ENCODE measurements at places on chromosomes 2 and 18. TPM values are rescaled to one million over a fixed set of nuclear protein-coding genes. Genes with fewer than 3 reads are reported as not detected.

Gene SEMA4C
- 18.0 TPM for total RNA-seq

Gene B3GNT7
- 20.1 TPM for total RNA-seq

Gene SLC5A7
- total RNA-seq: not detected

DNA sequence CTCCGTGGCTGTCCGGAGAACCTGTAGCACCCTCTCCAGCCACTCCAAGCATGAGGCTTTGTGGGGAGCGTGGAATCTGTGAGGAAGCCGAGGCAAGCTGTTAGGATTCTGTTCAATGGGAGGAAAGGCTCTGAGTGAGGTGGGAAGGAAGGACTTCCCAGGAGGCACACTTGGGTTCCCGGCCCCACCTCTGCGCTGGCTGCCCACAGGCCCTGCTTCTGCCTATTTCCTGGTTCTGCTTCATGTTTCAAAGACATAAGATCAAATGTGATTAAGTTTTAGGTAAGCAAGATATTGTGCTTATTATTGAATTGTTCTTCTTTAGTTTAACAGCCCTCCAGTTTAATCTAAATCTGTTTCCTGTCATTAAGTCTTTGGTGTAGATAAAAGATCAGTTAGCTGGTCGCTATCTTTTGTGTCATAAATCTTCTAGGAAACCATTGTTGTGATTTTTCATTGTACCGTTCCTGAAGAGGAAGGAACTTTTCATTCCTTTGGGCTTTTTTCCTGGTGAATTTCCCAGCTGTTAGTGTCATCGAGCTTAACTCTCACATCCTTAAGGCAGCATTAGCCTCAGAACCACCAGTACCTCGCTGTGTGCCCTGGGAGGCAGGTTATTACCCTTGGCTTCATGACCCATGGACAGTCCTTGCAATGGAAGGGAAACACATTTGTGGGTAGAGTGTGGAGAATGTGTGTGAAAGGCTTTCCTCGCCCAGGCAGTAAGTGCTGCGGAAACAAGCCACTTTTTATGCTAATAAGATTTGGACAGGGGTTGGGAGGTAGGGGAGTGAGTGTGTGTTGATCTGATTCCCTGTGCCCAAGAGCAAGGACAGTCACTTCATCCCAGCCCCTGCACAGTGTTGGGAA lies 61.9 kb upstream of the ALPP start:
- DNase-seq: no peak

DNA sequence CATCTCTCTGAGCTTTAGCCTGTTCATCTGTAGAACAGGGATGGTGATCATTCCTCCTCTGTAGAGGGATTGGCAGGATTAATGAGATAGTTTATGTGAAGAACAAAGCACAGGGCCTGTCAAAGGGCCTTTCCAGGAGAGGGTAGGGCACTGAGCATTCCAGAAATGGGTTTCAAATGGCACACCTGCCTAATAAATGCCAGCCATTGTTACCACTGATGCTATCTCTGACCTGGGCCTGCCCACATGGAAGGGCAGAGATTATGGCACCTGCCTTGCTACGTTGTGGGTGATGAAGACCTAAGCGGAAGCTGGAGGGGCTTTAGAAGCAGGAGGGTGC lies 31.0 kb upstream of the GMPPA start:
- DNase-seq: no peak

Data from natural killer cell treated with Interleukin-12 subunit alpha and Interleukin-12 subunit beta and Interleukin-15 and Interleukin-18, amount 100 ng/mL, for 72 hours (primary cell).